HS-5 (cell line): ENCODE measurements at places on chromosomes 7 and 10.

GRCh38 chr7:28180364-28181147, at the start of gene JAZF1:
TSS of gene JAZF1 (minus strand) at chr7:28180795.
- DNase-seq = no peak

DNA sequence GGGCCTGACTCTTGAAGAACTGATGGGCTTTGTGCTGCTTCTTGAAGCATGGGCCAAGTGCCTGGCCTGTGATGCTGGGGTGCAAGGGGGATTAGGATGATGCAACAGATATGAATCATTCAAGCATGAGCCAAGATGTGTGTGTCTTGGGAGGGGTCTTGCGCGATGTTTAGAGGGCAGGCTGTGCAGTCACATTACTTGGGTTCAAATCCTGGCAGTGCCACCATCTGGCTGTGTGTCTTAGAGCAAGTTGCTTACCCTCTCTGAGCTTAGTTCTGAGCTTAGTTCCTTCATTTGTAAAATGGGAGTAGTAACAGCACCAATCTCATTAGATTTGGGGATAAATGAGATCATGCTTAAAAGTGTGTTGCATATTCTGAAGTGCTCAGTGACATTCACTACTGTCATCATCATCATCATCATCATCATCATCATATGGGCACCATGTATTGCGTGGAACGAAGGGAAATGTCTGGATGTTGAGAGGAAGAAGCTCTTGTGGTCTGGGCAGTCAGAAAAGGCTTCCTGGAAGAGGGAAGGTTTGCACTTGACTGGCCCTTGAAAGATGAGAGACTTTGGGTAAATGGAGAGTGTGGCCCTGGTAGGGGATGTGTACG, 9.3 kb downstream of the UNC5B start:
- DNase-seq = no peak

- DNase-seq = peak; percentile 95
Measured at GRCh38 chr10:70664702-70665195, 7.6 kb upstream of the ADAMTS14 start.

- no peak for DNase-seq
Measured at GRCh38 chr10:16789261-16789660, 28.0 kb downstream of the RSU1 start.

DNA sequence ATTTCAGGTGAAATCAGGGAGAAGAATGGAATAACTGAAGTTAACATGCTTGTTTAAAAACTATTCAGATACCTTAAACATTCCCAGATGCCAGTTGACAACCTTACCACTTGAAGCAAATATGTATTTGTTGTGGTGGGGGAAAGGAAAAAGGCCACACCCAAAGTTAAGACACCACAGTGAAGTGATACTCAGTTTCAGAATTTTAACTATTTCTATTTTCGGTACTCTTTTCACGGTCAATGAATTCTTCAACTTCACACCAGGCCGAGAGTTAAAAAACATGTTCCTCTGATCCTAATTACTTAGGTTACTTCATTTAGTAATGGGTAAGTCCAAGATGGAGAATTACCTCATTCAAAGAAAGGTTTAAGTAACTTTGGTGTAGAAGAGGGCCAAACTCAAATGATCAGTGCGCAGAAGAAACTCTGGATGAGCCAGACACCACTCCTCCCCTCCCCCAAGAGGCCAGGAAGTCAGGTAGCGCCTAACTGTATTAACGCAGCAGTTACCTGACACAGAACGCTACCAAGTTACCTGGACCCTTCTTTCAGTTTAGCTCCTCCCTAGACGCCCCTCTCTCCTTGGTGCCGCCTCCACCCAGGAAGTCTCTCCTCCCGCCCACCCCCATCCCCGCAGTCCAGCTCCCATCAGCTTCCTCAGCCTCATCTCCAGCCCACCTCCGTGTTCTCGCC, 700 bp downstream of the MTPN start:
- DNase-seq = no peak

- no peak for DNase-seq
Measured at GRCh38 chr10:125967533-125967932, 71.2 kb downstream of the FANK1 start.

DNA sequence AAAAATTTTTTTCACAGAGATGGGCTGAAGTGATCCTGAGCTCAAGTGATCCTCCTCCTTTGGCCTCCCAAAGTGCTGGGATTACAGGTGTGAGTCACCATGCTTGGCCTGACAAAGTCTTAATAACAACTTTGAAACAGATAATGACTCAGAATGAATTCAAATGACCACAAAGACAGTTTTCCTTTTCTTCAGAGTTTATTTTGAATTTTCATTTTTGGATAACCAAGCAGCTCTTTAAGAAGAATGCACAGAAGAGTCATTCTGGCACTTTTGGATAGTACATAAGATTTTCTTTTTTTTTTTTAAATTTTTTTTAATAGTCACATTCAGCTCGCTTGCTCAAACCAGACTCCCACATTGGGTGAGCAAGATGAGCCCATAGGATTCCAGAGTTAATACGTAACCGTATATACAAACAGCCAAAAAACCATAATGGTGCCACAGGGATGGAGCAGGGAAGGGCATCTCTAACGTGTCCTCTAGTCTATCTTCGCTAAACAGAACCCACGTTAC, 43.0 kb upstream of the NMT2 start:
- peak; percentile 57 for DNase-seq

GRCh38 chr7:119903085-119903484, 369.9 kb upstream of the KCND2 start:
- DNase-seq = no peak

GRCh38 chr7:107206706-107207105, 37.9 kb downstream of the HBP1 start:
- DNase-seq = no peak

GRCh38 chr10:61750943-61751471, 88.3 kb downstream of the CABCOCO1 start:
- DNase-seq = no peak

DNA sequence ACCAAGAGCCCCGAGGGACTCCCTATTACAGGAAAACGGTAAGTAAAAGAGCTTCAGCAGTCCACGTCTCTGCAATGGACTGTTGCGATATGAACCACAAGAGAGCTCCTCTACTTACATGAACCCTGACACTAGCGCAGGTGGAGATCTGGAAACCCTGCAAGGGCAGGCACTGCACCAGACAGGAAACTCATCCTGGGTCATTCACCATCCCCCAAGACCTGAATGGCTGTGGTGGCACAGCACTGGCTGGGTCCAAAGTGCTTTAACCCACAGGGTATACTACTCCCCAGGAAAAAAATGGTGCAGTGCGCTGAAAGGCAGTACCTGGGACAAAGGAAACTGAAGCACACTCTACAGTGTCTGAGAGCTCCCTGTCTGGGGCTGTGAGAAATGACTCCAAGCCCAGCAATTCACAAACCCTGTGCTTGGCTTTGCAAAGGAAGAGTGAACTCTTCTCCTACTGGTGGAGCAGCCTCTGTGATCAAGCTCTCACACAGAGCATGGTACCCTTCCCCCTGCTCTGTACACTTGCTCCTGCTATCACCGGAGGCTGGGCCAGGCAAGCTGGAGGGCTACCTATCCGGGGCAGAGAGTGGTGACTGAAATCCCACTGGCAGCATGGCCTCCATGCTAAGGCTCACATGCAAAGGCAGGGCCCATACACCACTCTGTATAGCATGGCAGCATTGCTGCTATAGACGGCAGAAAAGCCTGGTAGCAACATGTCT, 44.9 kb downstream of the HIBADH start:
- no peak for DNase-seq

DNA sequence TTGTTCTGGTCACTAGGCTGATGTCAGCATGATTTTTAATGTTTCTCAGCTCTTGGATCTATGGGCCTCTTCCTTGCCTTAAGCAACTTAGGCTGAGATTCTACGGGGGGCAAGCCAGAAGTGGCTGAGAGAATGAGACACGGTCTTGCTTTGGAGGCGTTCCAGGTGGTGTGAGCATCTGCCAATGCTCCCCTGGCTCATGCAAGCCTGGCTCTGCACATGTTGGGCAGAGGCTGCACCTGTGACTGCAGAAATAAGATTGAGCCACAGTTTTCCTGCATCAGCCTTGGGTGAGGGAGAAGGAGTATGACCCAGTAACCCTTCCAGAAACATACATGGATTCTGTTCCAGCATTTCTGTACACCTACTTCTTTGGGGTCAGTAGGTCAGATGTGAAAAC, 41.9 kb downstream of the C10orf120 start:
- no peak for DNase-seq

DNA sequence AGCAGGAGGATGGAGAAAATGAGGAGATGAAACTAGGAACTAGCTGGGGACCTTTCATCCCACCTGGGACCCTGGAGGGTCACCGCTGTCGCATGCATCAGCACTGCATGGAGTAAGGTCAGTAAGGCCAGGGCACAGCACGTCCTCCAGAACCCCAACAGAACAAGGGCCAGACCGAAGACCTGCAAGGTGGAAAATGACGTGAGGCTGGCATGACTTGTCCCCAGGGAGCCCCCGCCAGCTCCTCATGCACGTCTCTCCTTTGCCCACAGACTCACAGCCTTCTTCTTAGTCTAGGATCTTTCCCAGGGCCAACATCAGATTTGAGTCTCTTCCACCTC, 4.7 kb downstream of the ZNF488 start:
- DNase-seq = no peak

DNA sequence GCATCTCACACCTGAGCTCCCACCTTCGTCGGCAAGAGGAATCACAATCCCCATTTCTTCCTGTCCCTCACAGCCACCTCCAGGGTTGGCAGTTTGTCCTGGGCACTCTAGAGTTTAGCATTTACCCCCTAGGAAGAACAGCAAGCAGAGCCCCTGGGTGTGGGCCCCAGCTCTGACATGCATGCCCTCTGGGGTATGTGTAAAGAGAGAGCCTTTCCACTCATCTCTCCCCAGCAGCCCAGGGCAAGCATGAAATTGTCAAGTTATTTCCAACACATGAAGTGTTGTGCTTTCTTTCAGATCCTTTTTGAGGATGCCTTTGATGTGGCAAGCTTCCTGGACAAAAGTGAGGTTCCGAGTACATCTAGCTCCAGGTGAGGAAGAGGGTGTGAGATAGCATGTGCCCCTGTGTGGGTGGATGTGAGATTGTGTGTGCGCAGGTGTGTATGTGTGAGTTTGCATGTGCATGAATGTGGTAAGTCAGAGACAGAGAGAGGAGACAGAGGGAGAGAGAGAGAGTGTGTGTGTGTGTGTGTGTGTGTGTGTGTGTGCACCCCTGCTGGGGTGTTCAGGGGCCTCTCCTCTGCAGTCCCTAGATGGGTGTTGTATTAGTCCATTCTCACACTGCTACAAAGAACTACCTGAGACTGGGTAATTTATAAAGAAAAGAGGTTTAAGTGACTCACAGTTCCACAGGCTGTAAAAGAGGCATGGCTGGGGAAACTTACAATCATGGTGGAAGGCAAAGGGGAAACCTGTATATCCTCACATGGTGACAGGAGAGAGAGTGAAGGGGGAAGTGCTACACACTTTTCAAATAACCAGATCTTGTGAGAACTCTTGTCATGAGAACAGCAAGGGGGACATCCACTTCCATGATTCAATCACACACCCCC, 18.1 kb downstream of the STRA8 start:
- no peak for DNase-seq

GRCh38 chr10:7659560-7659959, 7.2 kb downstream of the ITIH5 start:
- no peak for DNase-seq

- no peak for DNase-seq
Measured at GRCh38 chr10:101228153-101228965, 904 bp downstream of the LBX1 start.

DNA sequence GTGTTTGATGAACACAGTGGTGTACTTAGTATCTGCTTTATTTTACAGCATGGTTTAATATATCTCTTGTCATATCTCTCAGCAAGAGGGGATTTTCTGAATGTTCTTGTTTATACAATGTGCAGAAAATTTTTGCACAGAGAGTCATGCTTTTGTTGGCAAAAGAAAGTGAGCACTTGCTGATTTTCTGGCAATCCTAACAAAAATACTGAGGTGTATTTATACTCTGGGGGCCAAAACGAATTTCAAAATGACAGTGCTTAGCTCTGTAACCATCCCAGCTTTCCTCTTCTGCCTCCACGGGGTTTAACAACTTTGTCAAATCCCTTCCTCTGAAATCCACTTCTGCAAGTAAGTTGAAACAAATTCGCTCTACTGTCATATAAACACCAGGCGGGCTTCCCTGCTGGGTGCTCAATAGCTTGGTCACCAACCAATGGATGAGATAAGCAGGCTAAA, 169.2 kb downstream of the NOC3L start:
- no peak for DNase-seq

GRCh38 chr7:158948376-158948775, 92.0 kb downstream of the DYNC2I1 start:
- no peak for DNase-seq

- peak; percentile 19 for DNase-seq
Measured at GRCh38 chr7:74625446-74625845, 32.1 kb upstream of the GTF2I start.

DNA sequence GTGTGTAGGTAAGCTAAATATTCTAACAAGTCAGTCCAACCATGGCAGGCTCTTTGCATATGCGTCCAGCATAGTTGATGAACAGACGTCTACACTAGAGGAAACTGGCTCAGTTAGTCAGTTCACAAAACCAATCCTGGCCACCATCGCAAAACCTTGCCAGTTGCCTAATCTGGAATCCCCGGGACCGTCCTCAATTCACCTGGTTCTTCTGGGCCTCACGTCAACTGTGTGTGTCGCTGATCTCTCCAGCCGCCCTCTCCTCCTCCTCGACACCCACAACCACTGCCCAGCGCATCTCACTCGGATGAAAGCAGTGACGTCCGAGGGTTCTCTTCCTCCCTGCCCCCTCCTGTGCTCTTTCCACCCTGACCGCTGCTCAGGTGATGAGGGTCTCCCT, 217.8 kb upstream of the SH2B2 start:
- DNase-seq = no peak

- no peak for DNase-seq
Measured at GRCh38 chr7:2698581-2699288, 10.7 kb downstream of the AMZ1 start.

- no peak for DNase-seq
Measured at GRCh38 chr10:16732376-16732775, 84.8 kb downstream of the RSU1 start.

GRCh38 chr7:40922316-40922670, 780.6 kb downstream of the INHBA start:
- peak; percentile 24 for DNase-seq

GRCh38 chr7:98240961-98241673, 10.9 kb downstream of the TECPR1 start:
- DNase-seq = no peak

GRCh38 chr10:3754727-3755439, 30.1 kb downstream of the KLF6 start:
- no peak for DNase-seq

DNA sequence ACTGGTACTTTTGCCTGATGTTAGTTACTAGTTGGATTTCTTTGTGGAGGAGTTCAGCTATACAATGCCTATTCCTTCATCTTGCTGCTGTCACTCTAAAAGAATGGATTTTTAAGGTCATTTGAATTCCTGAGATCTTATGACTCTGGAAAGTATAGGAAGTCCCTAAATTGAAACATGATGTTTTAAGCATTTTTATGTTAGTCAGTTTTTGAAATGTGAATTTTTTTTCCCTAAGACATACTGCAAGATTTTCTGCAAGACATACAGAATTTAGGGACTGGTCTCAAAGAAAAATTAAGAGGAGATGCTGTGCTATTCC, 355.8 kb downstream of the SUGCT start:
- peak; percentile 39 for DNase-seq
